Activated naive CD4-positive, alpha-beta T cell treated with anti-CD3 and anti-CD28 coated beads for 36 hours (primary cell): ENCODE measurements at places on chromosomes 6 and 20.

GRCh38 chr6:33143113-33143770, 49.0 kb downstream of the COL11A2 start:
- no peak for DNase-seq

DNA sequence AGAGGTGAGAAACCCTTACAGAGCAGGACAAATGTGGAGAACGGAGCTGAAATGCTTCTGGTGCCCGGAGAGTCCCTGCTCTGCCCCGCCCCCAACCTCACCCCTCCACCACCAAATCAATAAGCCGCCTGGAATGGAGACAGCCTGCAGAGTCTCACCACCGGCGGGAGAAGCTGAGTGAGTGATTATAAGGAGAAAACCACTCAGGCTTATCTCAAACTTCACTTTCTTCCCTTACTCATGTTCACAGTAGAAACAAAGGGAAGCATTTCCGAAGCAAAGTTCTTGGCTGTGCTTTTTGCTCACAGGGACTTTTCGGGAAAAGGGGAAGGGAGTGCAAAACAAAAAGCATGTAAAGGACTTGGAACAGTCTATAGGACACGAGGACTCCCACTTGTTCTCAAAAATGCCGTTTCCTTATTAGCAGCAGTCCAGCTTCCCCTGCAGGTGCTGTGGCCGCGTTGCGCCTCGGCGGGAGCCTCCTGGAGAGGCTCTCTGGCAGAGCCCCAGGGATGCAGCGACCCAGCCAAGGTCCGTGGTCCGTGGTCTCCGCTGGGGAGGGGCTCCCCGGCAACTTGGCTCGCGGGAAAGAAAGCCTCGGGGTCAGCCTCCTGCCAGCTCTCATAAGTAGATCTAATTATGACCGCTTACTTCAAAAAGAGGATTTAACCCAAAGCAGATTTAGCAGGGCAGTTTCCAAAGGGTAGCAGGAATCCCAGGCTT, 64.8 kb upstream of the TMEM30A start:
- DNase-seq: no peak

DNA sequence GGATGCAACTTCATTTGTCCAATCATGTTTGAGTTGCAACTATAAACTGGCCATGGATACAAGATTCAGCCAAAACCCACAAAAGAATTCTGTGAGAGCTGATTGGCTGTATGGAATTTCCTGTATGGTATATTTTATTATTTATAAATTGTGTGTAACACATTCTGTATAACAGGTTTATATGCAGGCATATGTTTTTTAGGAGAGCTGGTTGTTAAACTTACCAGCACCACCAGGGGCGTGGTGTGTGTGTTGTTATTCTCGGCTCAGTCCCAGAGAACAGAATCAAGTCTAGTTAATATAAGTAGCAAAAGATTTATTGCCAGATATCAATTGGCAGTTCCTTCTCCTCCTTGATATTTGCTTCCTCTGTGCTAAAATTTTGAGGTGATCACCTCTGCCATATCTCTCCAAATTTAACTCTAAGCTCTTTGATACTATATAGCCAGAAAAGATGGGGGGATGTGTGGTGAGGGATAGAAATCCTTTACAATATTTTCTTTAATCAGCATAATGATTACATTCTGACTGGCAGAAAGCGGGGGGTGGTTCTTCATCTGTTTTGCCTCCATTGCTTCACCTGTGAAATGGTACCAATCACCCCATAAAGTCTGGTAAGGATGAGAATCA, 22.9 kb downstream of the CNBD2 start:
- peak; percentile 23 for DNase-seq

- DNase-seq: no peak
Observed at GRCh38 chr6:16183187-16183664, 54.3 kb downstream of the MYLIP start.

GRCh38 chr6:112622036-112622435, 274.9 kb downstream of the RFPL4B start:
- DNase-seq: no peak
